ENCODE measurements at places on chromosomes 11 and 22.

GRCh38 chr11:27570542-27570941, 64.0 kb upstream of the LIN7C start:
- DNase-seq: no peak

DNA sequence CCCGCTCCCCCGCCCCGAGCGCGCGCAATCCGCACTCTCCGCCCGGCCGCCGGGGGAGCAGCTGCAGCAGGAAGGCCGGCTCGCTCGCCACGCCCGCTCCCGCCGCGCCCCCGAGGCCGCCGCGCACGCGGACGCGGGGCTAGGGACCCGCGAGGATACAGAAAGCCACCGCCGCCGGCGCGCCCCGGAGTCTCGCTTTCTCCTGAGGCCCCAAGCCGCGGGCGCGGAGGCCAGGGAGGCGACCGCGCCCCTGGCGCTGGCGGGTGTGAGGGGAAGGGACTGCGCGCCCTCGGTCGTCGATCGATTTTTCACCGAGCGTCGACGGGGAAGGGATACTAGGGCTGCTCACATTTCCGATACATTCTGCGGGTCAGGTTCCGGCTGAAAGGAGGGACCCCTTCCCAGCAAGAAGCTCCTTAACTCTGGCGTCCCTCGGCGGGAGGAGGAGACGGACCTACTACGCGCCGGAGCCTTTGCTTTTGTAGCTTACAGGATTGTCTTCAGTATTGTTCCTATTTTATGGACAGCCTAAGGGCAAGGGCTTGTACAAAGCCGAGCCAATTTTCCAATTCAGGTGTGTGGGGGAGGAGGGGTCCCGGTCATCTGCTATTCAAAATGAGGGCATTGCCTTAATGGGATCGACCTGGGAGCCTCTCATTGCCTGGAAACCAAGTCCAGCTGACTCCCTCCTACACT, 416 bp upstream of the GAB2 start:
- DNase-seq: peak; percentile 89

GRCh38 chr11:110355011-110355744, 58.8 kb upstream of the RDX start:
- DNase-seq: no peak

DNA sequence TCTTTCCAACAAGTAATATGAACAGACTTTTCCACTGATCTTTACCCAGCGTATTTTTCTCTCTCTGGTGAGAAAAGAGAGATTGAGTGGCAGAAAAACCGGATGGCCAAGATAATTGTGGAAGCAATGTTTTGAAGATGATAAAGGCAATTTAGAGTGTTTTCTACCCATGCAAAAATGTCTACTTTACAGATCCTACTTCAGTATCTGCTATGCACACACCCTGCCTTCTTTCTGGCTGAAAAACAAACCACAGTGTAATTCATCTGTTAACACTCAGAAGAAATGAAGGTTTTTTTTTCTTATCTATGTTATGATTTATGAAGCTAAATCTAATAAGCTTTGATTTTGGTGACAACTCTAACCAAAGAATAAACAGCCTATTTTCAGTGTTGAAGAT, 56.8 kb downstream of the SLC5A12 start:
- DNase-seq: no peak

DNA sequence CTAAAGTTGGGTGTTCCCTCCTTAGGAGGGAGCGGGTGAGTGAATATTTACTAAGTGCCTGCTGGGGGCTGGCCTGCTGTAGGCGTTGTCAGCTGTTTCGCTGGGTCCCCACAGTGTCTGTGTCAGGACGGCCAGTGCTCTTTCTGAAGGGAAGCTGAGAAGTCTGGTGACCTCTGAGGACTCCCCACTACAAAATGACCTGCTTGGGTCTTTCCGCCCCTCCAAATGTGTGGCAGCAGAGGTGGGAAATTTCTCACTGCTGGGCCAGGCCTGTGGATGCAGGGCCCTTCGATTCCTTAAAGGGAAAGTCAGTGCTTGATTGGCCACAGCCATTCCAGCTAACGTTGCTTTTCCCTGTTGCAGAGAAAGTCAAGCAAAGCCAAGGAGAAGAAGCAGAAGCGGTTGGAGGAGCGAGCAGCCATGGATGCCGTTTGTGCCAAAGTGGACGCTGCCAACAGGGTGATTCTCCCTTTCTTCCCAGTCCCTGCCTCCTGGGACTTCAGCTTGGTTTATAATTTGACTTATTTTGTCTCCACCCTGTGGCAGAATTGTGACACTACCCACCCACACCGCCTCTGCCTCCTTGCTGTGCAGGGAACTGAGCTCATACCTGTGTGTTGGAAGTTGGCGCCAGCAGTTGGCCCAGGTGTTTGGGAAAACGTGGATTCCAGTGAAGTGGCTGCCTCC, 6.8 kb downstream of the NAA40 start:
- DNase-seq: peak; percentile 58

GRCh38 chr11:2151500-2152257, 9.3 kb downstream of the INS start:
- DNase-seq: peak; percentile 90

GRCh38 chr22:46172522-46173110, 22.3 kb downstream of the PPARA start:
- no peak for DNase-seq

DNA sequence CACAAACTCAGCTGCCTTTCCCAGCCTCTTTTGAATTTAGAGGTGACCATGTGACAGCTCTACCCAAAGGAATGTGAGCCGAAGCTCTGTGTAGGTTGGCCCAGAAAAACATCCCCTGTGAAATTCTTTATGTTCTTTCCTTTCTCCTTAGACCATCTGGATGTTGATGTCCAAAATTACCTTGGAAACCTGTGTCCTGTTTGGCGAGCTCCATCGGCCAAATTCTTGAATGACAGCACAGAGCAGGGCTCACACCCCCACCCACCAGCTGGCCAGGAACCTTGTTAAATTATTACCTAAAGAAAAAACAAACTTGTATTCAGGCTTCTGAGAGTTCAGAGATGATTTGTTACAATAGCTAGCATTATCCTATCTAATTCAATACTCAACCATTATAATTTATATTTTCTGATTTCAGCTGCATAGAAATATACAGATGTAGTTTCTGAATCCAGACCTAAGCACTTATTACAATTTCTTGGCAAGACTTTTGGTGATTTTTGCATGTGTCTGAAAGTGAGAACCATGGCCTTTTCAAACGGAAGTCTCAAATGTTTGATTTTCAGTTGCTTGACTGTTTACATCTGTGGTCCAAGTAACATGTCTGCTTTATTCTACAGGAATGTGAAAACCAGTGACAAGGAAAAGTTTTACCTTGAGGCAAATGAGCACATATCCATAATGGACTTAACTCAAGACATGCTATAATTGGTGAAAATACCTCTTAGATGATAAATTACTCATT, 554.2 kb downstream of the NTM start:
- no peak for DNase-seq

- no peak for DNase-seq
Measured at GRCh38 chr11:92880381-92880780, 89.1 kb upstream of the MTNR1B start.

- no peak for DNase-seq
Measured at GRCh38 chr11:129408865-129409444, 33.3 kb downstream of the BARX2 start.

DNA sequence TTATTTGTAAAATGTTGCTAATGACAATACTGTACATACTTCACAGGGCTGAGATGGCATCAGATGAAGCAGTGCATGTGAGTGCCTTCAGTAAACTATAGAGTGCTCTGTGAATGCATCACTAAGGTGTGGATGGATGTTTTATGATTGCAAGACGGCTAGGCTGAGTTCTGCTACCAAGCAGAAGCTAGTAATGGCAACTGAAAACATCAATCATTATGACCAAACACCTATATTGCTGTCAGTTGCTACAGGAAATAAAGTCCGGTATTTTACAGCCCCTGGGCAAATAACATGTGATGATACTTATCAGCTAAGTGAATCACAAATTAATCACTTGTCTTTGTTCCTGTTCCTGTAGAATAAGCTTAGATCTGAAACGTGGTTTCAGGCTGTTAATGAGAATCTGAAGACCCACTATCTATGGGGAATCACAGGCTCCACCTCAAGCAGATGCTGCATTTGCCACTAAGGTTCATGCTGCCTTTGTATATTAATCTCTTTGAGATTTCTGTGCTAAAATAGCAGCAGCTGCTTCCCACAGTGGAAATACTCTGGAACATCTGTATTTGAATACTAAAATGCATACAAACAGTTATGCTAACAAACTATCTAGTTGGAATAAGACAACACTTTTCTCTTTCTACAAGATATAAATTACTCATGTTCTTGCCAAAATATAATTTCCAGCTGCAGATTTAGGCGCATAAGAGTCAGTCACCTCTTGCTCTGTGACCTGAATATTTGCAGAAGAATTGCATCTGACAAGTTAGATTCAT, 254.0 kb upstream of the PITPNB start:
- no peak for DNase-seq

GRCh38 chr22:25111579-25112517, 87.8 kb upstream of the CRYBB3 start:
- no peak for DNase-seq

GRCh38 chr22:48677621-48678020, 1150.1 kb downstream of the BRD1 start:
- DNase-seq: no peak

GRCh38 chr11:99901175-99901574, 785.9 kb upstream of the ARHGAP42 start:
- no peak for DNase-seq

DNA sequence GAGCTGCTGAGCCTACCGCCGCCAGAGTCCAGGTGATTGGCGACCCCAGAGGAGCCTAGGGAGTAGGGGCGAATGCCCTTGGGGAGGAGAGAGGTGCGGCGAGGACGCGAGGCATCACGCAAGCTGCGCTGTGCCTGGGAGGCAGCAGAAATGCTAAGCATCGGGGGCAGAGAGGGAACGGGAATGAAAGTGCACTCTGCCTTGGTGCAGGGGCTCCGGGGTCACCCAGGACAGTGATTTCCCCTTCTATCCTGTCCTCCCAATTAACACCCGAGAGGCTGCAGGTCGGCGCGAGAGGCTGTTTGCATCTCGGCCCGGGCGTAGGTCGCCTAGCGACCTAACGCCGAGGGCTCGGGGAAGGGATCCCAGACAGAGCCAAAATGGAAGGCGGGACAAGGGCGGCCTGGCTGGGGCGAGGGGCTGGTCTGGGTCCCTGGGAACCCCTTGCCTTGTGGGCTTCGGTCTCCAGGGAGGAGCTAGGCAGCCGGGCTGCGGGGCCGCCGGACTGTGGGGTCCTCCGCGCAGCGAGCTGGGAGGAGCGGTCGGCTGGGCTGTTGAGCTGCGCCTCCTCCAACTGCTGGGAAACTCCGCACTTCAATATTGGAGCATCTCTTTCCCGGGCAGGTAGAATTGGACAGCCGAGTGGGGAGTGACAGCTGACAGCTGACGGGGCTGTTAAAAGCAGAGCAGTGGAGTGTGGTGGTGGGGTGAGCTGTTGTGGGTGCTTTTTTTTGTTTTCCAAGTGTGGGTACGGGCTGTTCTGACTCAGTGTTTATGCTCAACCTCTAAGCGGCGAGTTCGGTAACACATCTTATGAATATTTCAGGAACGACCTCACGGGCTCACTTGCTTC, 657 bp downstream of the ELMOD1 start:
- peak; percentile 54 for DNase-seq

DNA sequence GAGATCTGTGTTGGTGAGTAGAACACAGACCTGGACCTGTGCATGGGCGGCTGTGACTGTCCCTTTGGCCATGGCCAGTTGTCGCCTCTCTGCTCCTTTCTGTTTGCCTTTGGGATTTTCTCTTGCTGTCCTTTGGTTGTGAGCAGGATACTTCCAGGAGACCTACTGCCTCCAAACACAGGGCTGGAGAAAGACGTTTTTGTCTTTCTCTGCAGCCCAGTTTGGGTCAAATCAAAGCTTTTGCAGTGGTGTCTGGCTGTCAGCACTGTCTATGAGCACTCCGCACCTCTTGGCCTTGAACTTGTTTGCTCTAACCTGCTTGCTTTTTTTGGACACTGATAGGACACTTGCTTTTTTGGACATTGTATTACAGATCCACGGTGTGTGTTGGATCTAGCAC, 108.9 kb upstream of the SORL1-AS1 start:
- DNase-seq: no peak

DNA sequence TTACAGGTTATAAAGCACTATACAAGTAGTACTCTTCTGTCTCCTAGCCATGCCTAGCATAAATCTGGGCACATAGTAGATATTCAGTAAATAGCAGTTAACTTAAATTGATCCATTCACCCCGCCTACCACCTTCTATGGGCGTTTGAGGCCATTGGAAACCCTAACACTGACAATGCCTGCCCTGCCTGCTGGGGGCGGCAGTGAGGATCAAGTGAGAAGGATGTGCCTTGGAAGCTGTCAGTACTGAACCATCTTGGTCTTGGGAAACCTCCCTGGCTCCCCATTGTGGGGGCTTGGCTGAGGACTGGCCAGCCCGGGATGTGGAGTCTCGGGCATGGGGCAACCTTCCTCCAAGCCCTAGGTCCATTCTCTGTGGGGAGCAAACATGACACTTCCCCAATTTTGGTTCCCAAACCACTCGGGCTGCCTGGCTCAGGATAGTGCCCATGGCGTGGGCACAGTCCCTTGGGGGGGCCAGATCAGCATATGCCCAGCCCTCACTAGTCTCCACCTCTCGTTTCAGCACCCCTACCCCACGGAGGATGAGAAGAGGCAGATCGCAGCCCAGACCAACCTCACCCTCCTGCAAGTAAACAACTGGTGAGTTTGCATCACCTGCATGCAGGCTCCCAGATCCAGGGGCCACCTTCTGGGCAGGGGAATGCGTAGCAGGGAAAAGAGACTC, 67.4 kb downstream of the FEZ1 start:
- DNase-seq: no peak

DNA sequence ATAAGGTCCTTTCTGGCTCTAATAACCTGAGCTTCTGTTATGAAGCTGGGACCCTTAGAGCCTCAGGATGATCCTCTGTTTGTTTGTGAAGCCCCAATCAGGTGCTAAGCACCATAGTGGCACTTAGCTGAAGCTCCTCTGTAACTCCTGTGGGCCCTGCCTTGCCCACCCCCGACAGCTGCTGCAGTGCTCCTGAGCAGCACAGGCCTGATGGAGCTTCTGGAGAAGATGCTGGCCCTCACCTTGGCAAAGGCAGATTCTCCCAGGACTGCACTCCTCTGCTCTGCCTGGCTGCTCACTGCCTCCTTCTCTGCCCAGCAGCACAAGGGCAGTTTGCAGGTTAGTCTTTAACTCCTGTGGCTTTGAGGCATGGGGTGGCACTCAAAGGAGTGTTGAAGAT, 19.0 kb upstream of the CCDC134 start:
- no peak for DNase-seq

All from GM13977 (cell line).